ENCODE measurements at places on chromosomes 1 and 21. TPM values are rescaled to one million over a fixed set of nuclear protein-coding genes. Genes with fewer than 3 reads are reported as not detected.

Gene CYP4A11
- not detected for total RNA-seq

Gene CNIH3
- total RNA-seq = 1.5 TPM

- DNase-seq = no peak
Observed at GRCh38 chr1:175341631-175342429, 149.3 kb upstream of the KIAA0040 start.

Gene KRTAP12-2
- not detected for total RNA-seq

Gene KCNA3
- total RNA-seq = not detected

GRCh38 chr1:174968750-174969244 lies 30.9 kb upstream of the CACYBP start:
- DNase-seq = no peak

DNA sequence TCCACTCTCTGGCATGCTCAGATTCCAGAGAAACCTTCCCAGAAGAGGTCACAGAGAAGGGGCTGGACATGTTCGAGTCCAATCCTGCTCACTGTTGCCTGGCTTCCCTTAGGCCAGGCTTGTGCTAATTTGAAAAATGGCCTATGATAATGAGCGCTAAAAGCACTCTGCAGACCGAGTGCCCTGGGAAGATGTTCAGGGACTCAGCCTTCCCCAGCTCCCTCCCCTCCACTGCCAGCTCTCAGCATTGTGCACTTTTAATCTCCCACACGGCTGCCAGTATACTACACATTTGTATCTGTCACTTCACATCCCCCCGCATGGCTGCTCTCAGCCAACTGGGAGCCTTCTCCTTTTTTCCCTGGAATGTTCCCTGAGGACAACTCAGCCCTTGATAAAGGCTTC lies 24.1 kb downstream of the FAM163A start:
- no peak for DNase-seq

Gene TTC39A
- total RNA-seq = 1.4 TPM

Gene OR2T2
- total RNA-seq = not detected

Gene CASZ1
- 4.1 TPM for total RNA-seq

- no peak for DNase-seq
Observed at GRCh38 chr1:11919621-11920020, 6.6 kb downstream of the KIAA2013 start.

DNA sequence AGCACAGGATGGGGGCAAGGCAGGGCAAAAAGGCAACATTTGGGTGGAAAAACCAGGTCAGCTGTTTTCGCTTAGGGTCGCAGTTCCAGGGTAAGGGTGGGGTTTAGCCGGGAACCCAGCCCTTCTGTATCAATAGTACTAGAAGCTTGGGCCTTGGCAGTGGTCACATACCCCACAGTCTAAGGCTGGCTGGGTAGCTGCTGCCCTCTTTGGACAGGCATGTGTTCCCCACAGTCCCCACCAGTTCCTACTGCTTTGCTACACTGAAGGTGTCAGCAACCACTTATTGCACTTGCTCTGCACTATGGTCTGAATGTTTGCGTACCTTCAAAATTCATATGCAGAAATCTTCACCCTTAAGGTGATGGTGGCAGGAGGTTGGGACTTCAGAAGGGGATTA lies 349.8 kb downstream of the LTN1 start:
- DNase-seq = no peak

DNA sequence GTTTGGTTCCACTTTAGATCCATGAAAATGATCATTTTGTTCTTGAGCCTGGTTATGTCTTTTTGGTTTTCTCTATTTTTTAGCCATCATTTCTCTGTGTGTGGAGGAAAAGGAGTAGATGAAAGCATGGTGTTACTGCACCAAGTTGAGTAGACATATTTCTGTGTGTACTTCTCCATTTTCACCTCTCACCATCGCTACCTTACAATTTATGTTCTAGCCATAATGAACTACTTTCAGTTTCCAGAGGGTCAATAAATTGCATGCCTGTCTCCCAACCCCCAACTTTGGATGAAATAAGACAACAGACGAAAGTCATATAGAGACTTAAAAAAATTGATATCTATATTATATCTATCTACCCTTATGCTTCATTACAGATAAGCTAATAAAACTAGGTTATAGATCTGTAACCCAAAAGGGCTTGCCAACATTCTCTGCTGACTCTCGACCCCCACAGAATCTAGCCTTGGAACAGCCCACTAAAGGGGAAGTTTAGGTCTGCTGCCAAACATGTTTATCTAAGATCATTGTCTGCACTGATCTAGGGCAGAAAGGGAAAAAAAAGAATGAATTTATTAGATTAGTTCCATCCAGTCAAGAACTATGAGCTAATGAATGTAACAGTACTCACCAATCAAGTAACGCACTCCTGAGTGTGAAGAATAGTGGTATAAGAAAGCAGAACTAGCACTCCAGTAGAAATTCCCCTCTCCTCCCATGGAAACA lies 7.5 kb upstream of the MAN1A2 start:
- no peak for DNase-seq

DNA sequence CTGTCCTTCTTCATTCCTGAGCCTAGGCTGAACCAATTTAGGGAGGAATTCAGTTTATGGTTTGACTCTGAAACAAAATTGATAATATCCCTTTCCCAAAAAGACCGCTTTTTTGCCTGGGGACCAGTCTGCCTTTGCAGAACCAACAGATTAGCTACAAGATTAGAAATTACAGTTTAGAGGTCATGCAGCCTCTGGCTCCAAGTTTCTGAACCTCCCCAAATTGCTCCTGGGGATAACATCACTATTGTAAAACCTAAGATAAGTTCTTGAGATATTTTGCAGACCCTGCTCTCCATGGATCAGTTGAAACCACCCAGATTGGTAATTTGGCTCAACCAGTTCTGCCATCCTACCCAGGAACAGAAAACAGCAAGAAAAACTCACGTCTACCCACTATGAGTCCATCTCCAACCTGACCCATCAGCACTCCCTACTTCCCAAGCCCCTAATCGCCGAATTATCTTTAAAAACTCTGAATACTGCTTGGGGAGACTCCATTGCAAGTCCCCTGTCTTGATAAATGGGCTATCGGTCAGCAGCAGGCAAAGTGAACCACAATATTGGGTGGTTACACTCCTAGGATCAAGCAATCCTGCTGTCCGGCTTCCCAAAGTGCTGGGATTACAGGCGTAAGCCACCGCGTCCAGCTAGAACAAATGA lies 605 bp upstream of the RABGGTB start:
- DNase-seq = no peak

Gene AADACL4
- not detected for total RNA-seq

Gene ADGRL2
- total RNA-seq = 64.2 TPM

Gene TTC13
- 24.9 TPM for total RNA-seq
